ENCODE measurements at places on chromosomes 16 and 17.

DNA sequence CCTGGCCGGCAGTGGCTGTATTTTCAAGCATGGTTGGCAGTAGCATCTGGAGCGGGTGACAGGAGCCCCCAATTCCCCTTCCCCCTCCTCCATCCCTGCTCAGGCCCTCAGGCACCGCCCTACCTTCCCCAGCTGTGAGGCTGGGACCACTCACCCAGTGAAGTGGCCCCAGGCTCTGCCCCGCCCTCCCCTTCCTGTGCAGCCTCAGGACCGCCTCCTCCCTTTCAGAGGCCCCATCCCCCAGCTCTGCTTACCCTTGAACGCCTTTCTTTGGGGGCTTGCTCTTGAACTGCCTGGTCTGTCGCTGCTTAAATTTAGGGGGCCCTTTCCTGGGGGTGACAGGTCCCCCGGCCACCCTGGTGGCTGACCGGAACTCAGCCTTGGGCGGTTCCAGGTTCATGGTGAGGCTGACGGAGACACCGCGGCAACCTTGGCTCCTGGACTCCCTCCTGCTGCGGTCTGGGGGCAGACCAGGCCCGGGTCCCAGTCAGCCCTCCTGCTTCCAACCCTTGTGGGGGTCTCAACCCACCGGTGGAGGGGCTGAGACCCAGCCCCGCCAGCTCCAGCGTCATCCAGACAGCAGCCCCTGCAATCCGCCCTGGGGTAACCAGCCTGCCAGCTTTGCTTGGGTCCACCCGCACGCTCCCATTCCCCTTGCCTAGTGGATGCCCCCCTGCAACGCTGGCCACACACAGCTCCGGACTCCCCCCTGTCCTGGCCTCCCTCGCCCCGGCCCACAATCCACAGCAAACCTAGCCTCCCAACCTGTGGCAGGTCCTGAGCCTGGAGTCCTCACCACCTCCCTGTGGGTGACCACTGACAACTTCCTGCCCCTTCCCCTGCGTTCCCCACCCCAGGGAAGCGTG, 3.2 kb downstream of the PDE6G start:
- no peak for DNase-seq

- DNase-seq: no peak
Measured at GRCh38 chr16:8544406-8544805, 45.9 kb downstream of the TMEM114 start.

DNA sequence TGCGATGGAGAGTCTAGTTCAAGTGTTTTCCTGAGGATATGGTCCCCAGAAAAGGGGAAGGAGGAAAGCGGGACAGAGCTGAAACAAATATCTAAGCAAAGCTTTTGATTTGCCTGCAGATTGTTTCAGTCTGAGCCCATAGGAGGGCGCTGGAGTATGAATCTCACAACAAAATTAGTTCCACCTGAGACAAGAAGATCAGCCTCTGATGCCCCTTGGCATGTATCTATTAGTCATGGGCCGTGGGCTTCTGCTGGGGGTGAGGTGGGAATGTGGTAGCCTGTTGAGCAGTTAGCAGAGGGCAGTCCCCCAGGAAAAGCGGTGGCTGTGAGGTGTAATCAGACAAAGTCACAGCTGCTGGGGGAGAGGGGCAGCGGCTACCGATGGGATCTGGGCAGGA, 446.9 kb downstream of the CA10 start:
- no peak for DNase-seq

DNA sequence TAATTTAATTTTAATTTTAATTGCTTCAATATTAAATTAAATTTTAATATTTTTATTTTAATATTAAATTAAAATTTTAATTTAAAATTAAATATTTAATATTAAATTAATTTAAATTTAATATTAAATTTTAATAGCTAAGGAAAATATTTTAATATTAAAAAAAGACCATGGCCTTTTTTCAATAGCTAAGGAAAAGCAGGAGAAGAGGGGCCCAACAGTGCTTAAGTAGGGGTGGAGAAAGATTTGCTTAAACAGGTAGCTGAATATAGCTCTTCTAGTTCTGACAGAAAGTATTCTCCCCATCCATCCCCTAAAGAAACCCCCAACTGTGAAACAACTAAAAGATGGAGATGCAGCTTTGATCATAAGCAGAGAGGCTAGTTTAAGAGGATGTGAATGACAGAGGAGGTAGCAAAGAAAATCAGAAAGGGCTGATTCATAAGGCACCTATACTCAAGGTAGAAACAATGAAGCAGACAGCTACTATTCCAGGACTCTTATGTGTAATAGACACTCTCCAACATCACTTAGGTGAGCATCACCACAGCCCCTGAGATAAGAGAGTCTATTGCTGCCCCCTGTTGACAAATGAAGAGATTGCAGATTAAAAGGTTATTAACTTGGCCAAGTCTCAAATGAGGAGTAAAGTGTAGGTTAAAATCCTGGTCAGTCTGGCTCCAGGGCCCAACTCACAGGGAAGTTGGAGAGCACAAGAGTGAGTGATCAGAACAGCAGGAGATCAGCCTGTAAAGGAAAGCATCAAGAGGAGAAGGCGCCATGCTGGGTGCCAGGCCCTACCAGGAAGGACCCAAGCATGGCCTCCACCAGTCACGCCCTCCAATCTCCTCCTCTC, 7.8 kb upstream of the RNASEK start:
- no peak for DNase-seq

DNA sequence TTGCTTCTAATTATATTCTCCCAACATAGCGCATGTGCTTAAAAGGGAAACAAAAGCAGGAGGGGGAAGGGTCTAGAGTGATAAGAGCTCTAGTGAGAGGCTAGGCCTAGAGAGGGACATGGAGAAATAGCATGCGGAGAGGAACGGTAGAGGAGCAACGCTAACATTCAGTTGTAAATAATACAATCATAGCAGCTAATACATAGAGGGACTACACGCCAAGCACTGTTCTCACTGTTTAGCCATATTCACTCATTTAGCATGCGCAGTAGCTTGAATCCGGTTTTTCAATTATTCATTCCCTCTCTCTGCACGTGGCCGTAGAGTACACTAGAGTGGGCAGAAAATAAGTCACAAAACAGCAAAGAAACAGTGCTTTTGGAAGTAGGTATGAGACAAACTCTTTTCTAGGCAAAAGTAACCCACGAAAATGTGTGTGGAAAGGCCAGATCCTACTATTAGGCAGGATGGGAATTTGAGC, 1.7 kb upstream of the ALOX12 start:
- DNase-seq: no peak

DNA sequence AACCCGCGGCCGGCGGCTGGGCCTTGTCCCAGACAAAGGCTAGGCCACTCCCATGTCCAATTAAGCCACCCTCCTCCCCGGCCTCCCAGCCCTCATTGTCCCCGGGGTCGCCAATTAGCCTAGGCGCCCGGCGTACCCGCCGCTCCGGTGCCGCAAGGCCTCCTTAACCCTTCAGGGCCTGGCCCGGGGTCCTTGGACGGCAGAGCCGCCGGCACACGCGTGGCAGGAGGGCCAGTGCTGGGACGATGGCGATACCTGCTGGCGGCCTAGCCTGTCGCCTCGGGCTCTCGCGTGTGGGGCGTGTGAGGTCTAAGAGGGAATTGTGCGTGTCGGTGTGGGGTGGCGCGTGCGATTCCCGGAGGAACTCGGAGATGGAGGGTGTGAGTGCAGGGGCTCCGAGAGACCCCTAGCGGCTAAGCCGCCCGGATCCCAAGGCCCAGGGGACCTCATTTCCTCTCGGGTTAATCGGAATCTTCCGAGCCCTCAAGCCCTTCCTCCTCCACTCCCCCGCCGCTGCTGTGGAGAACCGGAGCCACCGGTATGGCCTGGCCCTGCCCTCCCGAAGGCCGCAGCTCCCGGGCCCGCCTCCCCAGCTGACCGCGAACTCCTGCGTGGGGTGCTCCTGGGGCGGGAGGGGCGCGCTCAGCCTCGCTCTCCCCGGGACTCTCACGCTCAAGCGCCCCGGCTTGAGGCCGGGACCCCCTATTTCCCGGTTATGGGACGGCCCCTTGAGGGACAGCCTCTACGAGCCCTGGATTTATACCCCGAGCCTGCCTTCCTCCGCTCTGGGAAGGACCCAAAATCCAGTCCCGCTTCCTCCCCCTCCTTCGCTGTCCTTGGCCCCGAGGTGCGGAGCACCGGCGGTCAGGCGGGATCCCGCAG, 11.9 kb downstream of the TBX2 start:
- DNase-seq: no peak

- DNase-seq: no peak
Measured at GRCh38 chr16:15855704-15856003, 1.2 kb downstream of the MYH11 start.

DNA sequence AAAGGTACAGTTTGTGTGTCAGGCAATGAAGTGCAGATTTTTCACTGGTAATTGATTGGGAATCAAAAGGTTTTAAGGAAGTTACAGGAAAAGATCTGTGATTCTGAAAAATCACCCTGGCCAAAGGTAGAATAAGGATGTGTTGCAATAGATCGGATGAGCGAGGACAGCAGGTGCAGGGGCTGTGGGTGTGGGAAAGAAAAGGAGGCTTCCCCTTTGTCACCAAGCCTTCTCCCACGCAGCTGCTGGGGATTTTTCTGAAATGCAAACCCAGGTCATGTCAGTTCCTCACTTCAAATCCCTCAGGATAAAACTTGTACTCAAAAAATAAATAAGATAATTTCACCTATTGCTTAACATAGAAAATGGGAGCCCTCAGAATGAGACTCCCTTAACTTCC, 47.9 kb upstream of the ARHGAP17 start:
- DNase-seq: no peak

- no peak for DNase-seq
Measured at GRCh38 chr16:52383119-52383518, 163.8 kb downstream of the TOX3 start.

- no peak for DNase-seq
Measured at GRCh38 chr16:84260766-84261554, 21.1 kb upstream of the KCNG4 start.

GRCh38 chr17:72191356-72191755, 70.5 kb downstream of the SOX9 start:
- no peak for DNase-seq

DNA sequence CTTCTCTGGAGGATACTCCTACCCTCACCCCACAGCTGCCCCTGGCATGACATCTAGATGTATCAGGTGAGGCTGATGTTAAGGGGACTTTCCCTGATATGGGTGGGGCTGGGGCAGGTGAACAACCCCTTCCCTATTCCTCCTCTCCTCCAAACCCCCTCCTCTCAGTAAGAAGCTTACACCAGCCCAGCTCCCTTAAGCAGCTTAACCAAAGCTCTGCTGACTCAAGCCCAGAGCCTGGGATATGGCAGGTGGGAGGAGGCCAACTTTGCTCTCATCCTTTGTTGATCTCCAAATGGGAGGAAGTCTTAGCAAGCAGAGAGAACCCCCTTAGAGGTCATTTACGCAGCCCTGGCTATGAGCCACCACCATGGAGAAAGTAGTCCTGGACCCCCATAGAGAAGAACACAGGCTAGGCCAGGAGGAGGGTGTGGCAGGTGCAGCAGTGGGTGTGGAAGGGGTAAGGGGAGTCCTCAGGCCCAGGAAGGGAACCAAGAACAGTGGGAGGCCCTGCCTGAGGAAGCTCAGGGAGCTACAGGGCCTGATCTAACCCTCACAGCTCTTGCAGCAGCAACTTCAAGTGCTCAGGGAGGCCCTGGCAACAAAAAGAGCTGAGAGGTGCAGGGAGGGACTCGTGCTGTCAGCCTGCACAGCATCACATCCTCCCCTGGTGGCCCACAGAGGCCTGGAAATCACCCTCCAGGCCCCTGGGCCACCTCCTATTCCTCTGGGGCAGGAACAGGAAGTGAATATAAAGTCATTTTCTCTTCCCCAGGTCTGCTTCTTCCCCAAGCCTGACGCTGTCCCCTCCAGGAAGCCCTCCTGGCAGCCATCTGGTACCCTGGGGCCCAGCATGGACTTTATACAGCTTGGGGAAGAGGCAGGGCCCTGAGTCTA, 2.9 kb downstream of the UNC119 start:
- DNase-seq: no peak

GRCh38 chr16:12057266-12057665, 80.7 kb downstream of the SNX29 start:
- peak; percentile 69 for DNase-seq

DNA sequence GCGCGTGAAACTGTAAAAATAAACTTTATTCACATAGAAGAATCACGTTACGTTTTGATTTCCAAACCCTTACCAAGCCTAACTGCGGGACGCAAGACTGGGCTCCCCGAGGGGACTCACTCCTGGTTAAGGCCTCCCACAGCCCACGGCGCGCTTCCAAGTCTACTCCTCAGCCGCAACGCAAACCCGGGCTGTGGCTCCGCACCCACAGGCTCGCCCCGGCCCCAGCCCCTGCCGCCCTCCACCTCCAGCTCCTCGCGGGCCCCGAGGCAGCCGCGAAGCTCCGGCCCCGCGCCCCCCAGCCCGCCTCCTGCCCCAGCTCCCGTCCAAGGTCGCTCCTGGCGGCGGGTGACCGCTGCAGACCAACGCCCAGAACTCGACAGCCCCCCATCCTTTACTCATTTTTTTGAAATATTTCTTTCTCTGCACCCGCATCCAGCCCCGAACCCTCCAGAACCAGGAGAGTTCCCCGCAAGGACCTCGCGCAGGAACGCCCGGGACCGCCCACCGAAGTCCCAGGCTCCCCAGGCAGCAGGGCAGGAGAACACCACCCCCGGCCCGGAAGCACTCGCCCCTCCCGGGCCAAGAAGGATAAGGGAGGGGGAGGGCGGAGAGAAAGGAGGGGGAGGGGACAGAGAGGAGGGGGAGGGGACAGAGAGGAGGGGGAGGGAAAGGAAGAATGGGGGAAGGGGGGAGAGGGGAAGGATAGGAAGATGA, 912 bp downstream of the USP22 start:
- no peak for DNase-seq

- DNase-seq: peak; percentile 37
Measured at GRCh38 chr16:88357317-88358022, 25.3 kb upstream of the ZNF469 start.

- DNase-seq: no peak
Measured at GRCh38 chr17:74147056-74147835, 56.2 kb upstream of the RPL38 start.

GRCh38 chr16:84514874-84515835, 10.7 kb upstream of the MEAK7 start:
- no peak for DNase-seq

DNA sequence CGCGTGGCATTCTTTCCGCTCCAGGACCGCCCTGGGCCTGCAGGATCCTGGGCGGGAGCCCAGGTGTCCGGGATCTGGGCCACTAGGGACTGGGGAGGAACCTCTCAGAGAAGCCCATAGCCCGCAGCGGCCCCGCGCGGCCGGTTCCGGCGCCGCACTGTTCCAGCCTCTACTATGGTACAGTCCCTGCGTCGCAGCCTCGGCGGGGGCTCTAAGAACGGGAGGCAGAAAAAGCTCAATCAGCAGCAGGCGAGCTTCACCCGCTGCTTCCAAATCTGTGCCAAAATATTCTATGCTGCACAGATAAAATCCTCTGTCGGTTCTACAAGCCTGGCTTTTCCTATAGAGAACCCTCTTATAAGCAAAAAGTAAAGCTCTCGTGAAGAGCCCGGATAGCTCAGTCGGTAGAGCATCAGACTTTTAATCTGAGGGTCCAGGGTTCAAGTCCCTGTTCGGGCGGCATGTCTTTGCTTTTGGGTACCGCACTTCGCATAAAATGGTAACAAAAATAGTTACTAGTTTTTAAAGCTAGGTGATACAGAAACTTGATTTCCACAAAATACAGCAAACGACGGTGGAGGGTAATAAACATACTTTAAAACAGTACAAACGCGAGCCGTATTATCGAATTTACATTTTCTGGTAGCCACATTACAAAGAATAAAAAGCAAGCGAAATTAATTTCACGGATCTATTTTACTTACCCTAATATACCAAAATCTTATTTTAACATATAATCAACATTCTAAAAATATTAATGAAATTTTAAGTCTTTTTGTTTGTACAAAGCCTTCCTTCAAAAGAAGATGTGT, 661 bp upstream of the ALOXE3 start:
- DNase-seq: no peak

GRCh38 chr16:7361416-7362129, 28.9 kb downstream of the RBFOX1 start:
- no peak for DNase-seq
